ENCODE measurements at places on chromosomes 12 and 14. TPM values are rescaled to one million over a fixed set of nuclear protein-coding genes. Genes with fewer than 3 reads are reported as not detected.

DNA sequence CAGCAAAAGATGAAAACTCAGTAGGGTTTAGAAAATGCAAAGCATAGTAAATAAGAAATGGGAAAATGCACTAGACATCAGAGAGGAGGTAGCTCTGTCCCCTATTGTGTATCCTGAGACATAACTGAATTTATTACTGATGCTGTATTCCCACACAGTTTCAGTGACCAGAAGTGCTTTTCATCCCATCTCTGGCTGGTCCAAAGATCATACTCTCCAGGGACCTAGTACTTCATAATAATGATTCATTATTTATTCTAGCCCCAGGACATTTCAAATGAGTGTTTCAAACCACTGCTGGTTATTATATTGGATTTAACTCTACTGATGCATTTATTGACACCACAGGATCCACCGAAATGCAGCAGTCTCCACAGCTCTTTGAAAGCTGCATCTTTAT, 163.3 kb downstream of the PAWR start:
- no peak for DNase-seq

TPPP2 gene
- not detected for total RNA-seq

- DNase-seq: no peak
Observed at GRCh38 chr14:25056688-25057078, 6.7 kb upstream of the STXBP6 start.

DAD1 gene
- total RNA-seq: 318 TPM

KRT77 gene
- not detected for total RNA-seq

- peak; percentile 37 for DNase-seq
Observed at GRCh38 chr12:5965950-5966383, 20.9 kb upstream of the ANO2 start.

DNA sequence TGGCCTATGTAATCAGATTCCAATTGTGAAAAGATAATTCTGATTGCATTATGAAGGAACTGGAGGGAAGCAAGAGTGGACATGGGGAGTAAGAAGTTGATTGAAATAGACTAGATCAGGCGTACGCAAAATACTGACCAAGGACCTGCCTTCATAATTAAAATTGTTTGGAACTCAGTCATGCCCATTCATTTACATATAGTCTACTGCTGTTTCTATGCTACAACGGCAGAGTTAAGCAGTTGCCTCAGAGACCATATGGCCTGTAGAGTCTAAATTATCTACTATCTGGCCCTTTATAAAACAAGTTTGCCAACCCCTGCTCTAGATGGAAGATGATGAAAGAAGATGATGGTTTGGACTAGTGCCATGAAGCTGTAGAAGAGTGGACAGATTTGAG, 170.0 kb upstream of the ARID2 start:
- no peak for DNase-seq

ZFYVE26 gene
- 27.6 TPM for total RNA-seq

DNA sequence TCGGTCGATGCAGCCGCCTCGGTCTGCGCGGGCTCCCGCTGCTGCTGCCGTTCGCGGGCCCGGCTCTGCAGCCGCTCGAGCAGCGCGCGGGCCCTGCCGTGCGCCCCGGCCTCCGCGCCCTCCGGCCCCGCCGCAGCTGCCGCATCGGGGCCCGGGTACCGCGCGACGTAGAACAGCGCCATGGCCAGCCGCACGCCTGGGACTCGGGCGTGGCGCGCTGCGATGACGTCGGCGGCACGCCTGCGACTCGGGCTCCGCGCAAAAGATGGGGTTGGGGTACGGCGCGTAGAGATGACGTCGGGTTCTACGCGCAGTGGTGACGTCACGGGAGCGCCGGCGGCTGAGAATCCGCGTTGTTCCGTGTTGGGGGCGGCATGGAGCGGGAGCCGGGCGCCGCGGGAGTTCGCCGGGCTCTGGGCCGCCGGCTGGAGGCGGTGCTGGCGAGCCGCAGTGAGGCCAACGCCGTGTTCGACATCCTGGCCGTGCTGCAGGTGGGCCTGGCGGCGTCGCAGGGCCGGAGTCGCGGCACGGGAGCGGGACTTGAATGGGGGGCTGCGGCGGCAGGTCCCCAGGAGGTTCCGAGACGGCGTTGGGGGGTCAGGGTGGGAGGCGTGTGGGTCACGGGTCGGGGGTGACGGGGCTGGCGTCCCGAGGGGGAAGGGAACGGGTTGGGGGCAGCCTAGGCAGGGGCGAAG, at the start of the genes DDX51 and NOC4L:
Gene DDX51, minus strand, starts transcription at position 205 of the 695 bp plus-strand sequence. Its CDS starts 23 bp downstream, at position 182.
Gene NOC4L, plus strand, starts transcription at position 343 of the 695 bp plus-strand sequence. Its CDS starts 32 bp downstream, at position 375.
- DNase-seq: peak; percentile 95

DNA sequence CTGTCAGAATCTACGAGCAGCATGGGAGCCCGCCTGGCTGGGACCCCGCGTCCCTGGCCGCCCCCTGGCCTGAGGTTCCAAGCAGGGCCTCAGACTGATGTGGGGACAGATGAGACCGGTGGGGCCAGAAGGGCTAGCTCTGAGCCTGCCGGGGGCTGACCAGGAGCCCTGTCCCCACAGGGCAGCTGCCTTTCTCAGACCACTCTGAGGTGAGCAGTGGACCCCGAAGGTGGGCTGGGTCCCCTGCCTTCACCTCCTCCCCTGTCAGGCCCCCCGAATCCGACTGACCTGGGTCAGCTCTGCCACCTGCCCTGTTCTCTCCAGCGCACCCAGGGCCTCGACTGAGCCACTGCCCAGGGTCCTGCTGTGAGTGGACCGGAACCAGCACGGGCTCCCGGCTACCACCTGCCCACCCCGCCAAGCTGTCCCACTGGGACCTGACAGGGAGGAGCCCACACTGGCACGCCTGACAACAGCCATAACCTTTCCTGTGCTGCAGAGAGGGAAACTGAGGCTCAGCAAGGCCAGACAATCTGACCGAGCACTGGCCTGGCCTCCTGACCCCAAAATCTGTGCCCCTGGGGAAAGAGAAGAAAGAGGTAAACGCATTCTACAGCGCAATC, 29.7 kb upstream of the TMEM179 start:
- no peak for DNase-seq

PPM1A gene
- total RNA-seq: 20.6 TPM

GRCh38 chr12:108696111-108696995, 35.0 kb downstream of the CORO1C start:
- peak; percentile 98 for DNase-seq

- no peak for DNase-seq
Observed at GRCh38 chr12:117009759-117010158, 89.5 kb downstream of the TESC start.

DNA sequence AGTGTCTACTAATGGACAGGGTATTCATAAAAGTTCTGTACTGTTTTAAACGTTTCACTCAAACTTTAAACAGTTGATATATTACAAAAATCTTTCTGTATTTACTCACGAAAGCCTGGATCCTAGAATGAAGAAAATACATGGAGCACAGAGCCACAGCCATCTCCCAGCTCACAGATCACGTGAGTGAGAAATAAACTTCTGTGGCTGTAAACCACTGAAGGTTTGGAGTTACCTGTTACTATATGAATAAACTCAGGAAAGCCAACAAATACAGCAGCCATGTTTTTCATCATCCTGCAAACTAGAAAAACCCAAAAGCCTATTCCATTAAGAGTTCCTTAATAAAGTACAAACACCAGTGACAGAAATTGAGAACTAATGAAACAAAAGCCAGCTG, 867 bp upstream of the TDG start:
- DNase-seq: no peak

KRT5 gene
- 0.32 TPM for total RNA-seq

IL31 gene
- not detected for total RNA-seq

- no peak for DNase-seq
Observed at GRCh38 chr12:88658009-88658408, 77.7 kb upstream of the KITLG start.

DNA sequence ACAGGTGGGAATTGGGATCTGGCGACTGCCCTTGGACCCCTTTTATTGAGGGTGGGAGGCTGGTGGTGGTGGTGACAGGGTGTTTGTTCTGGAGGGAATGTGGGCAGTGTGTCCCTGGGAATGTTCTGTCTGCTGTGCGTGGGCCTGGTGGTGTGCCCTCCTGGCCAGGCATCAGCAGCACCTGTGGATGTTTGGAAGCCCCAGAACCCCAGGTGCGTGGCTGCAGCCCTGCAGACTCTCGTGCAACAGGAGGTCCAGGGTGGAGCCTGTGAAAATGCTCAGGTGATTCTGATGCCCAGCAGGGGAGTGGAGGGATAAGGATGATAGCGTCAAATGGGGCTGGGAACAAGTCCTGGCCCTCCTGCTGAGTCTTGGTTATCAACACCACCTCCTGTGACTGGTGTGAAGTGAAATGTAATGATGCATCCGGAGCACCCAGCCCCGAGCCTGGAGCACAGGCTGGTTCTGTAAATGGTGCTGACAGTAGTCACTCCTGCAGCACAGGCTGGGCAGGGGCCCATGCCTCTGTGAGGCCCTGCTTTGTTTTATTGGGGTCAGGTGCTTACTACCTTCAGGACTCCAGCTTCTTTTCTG, 176.6 kb downstream of the TSPAN9 start:
- DNase-seq: no peak

- peak; percentile 81 for DNase-seq
Observed at GRCh38 chr12:12803186-12803585, 10.0 kb upstream of the DDX47 start.

SSTR1 gene
- 57.9 TPM for total RNA-seq

DNA sequence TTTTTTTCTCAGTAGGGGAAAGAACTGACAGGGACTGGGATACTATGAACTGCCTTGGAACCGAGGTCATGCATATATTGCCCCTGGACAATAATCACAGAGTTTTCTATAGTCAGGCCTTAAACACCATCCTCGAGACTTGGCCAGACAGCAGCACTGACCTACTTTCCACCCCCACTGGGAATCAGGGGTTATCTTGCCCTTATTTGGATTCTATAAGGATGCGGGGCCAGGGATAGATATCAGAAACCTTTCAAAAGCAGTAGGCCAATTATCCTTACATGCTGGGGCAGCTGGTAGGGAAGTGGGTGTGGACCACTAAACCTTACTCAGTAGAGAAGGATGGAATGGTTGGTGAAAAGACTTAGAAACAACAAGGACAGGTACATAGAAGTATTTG, 2.0 kb downstream of the ZNF219 start:
- DNase-seq: no peak

DNA sequence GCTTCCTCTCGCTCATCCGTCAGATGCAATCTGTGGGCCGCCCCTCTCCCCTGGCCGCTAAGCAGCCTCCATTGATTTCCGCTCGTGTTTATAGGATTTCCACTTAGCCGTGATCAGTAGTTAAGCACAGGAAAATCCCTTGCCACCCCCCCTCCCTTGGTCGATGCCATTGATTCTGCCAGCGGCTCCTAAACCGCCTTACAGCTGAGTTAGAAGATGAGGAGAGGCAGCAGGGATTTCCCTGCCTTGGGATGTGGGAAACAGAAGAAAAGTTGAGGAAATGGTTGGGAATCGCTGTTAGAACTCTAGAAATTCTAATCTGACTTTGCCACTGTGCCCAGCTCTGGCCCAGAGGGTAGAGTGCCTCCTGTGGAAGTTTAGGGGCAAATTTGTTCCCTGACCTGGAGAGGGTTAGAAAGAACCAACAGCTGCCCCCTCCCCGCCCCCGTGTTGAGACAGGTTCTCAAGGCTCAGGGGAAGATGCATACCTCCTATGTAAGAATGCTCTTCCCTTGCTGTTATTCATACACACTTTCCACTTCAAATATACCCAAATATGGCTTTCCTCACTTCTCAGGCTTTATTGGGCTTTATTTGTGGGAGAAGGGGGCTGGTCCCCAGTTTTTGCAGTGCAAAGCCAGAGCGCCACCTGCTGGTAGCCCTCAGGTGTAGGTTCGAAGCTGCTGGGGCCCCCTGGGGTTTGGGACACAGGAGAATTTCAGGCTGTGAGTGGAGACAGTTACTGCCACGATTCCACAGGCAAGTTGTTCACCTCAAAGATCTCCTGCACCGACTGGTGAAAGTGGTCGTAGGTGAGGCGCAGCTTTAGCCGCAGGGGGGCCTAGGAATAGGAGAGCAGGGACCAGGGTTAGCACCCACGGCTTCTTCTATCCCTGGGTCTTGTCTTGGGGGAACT, 3.2 kb downstream of the THTPA start:
- peak; percentile 49 for DNase-seq

- DNase-seq: no peak
Observed at GRCh38 chr12:57370072-57370471, 60.8 kb downstream of the R3HDM2 start.

DNA sequence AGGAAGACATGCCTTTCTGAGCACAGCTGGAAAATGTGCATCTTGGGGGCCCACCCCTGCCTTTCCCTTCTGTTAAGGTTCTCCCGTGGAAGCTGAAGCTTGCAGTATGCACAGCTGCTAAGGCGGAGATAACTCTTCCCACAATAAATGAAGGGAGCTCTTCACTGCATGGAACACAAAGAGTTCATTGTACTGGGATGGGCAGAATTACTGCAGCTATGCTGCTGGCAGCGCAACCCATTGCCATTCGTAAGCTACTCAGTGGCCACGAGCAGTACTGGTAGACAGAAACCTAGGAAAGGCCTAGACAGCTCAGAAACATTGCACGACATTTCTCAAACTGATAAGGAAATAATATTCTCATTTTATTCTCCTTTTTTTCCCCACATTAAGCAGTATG, 310.2 kb downstream of the MDGA2 start:
- no peak for DNase-seq

SYNE3 gene
- 6.5 TPM for total RNA-seq
